Activated CD4-positive, alpha-beta T cell treated with anti-CD3 and anti-CD28 coated beads, Interleukin-2, amount 50 U/mL, for 1 hour (primary cell): ENCODE measurements at places on chromosomes 7 and 10.

- DNase-seq: no peak
Measured at GRCh38 chr10:102402512-102402896, 7.0 kb downstream of the NFKB2 start.

GRCh38 chr7:29480451-29480850 lies 83.2 kb upstream of the PRR15 start:
- no peak for DNase-seq

DNA sequence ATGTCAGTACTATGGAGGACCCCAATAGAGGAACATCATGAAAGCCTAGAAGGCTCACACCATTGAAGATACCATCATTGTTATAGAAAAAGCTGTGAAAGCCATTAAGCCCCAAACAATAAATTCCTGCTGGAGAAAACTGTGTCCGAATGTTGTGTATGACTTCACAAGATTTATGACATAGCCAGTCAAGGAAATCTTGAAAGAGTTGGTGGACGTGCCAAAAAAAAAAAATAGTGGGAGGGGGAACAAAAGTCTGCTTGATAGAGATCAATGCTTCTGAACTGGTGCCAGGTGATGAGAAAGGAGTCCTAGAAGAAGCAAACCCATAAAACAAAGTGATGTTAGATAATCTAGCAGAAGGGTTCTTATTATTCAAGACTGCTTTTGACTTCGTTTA lies 41.2 kb downstream of the RALA start:
- no peak for DNase-seq

DNA sequence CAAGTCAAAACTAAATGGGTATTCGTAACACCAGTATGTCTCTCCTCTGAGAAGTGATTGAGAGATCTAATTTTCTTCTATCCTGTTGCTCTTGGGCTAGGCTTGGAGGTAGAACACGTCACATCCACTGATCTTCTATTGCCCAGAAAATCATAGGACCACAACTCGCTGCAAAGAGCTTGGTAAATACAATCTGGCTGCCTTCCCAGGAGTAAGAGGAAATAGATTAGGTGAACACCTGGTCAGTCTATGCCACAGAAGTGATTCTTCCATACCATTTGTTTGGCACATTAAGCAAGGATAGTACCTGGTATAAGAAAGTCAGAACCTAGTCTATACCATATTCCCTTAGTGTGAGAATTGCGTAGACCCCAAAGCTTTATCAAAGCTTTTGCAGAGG lies 129.3 kb upstream of the PHYHIPL start:
- no peak for DNase-seq

DNA sequence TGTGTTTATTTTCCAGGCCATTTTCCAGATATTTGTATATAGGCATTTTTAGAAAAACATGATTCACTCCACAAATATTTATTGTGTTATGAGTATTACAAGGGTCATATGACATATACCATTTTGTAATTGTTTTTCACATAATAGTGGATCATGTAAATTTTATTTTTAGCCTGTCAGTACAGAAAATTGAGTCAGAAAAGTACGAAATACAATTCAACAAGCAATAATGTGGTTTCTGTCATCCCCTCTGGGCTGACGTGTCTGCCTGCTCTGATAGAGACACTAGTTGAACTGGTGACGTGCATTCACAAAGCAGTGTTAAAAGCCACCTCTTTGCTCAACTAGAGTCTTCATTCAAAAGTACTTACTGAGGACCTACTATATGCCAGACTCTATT lies 97.9 kb upstream of the STEAP1B start:
- DNase-seq: no peak

- no peak for DNase-seq
Measured at GRCh38 chr7:135731-136645, 56.4 kb upstream of the FAM20C start.
